Activated naive CD4-positive, alpha-beta T cell treated with anti-CD3 and anti-CD28 coated beads, Interleukin-2, amount 50 U/mL, for 16 hours (primary cell): ENCODE measurements at places on chromosomes 5 and 9.

GRCh38 chr9:4592886-4593285 lies 69.2 kb upstream of the PLPP6 start:
- DNase-seq: no peak

GRCh38 chr5:60852940-60853339 lies 8.9 kb upstream of the ELOVL7 start:
- DNase-seq: no peak

DNA sequence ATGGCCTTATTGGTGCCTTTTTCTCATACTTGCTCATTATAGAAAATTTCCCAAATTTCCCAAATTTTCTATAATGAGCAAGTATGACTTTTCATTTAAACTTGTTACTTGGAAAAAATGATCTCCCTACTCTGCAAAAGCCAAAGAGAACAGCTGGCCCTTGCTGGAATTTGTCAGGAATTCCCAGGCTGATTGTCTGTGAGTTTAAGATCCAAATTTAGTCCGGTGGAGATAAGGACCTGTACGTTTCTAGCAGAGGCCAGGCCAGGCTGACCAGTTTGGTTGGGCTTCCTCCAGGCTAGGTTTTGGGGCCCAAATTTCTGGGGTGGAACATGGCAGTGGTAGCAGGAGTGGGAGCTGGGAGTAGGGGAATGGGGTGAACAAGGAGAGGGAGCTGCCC lies 51.9 kb downstream of the NEURL1B start:
- DNase-seq: no peak

- peak; percentile 40 for DNase-seq
Observed at GRCh38 chr5:68369457-68370125, 154.0 kb downstream of the PIK3R1 start.

DNA sequence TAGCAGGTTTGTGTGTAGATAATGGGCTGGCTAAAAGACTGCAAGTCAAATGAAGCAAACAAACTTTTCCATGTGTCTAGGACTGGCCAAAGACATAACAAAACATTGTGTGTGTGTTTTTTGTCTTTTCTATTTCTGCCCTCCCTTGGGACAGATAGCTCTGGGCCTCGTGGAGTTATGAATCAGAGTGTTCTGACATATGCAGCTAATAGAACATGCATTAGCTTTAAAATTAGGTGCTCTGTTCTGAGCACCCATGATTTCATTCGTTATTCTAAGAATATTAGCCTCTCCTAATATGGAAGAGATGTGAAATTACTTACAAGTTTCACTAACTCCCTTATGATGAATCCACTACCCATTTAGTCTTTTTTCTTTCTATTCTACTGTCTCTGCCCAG lies 367.3 kb upstream of the PAPPA start:
- no peak for DNase-seq

DNA sequence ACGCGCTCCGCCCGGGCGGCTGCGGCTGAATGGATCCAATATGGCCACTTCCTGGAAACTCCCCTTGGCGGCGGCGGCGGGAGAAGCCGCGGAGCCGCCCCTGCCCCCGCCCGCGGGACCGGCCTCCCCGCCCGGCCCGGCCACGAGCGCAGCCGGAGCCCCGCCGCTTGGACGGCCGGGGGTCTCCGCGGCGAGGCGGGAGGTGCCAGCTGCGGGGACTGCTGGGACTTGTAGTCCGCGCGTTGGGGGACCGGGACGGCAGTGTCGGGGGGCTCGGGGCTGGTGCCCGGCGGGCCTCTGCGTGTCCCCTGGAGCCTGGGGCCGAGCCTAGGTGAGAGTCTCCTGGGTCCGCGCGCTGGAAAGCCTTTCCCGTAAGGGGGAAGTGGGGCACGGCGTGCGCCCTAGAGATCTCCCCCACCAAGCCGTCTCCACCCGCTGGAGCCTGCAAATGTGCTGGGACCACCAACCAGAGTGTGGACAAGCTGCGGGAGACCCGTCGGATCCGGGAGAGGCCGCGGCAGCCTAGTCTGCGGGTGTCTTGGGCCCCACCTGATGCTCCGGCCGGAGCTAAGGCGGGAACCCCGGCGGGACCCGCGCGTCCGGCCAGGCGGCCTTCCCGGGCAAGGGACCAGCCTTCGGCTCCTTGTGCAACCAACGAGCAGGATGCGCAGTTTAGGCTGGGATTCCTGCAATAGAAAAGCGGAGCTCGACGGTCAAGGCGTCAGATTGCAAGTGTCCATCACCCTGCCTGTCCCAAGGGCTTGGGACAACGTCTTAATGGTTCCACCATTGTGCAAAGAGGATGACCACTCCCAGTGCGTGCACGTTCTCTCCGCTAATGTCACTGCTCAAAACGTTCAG lies at the start of gene SEPTIN8:
SEPTIN8 (minus strand) TSS at position 31 of the 861 bp plus-strand sequence. CDS start 102 bp downstream, outside the sequence.
- DNase-seq: peak; percentile 34

DNA sequence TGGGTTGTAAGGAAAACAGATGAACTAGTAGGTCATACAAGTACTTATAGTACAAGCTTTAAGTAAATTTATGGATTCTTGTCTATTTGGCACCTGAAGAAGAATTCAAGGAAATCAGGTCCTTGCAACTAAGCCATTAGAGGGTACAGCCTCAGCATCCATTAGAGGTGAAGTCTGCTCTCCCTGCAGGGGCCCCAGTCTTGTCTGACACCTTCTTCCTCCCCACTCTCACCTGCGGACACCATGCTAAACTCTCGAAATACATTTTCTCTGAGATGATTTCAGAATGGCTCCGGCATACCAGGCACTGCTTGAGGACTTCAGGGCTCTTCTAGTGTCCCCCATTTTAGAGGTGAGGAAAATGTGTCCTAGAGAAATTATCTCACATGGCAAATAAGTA lies 137.9 kb downstream of the GNAQ start:
- no peak for DNase-seq

DNA sequence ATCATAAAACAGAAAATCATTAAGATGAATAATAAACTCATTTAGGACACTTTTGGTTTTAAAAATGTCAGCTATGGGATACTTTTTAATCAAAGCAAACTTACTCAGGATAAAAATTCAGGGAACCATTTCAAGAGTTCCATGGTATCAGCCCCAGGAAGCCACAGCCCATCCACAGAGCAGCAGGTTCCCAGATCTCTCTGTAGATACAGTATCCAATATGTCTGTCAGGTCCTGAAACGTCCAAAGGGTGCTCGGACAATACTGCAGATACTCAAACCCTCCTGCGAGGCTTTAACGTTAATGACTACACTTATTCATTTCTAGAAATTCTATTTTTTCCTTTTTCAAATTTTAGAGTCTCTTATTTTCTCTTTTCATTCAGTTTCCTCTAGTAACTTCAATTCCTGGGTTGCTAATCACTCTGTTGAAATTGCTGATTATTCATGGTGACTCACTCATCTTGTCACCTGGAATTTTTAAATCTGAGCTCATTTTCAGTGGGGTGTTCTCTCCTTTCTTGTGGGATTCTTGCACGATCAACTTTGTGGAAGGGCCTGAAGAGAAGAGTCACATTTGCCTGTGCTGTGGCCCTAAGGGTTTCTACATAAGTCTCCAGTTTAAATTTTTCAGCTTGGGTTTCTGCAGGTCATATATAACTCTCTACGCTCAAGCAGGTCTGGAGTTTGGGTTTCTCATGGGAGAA lies 435.8 kb downstream of the CTNND2 start:
- no peak for DNase-seq

DNA sequence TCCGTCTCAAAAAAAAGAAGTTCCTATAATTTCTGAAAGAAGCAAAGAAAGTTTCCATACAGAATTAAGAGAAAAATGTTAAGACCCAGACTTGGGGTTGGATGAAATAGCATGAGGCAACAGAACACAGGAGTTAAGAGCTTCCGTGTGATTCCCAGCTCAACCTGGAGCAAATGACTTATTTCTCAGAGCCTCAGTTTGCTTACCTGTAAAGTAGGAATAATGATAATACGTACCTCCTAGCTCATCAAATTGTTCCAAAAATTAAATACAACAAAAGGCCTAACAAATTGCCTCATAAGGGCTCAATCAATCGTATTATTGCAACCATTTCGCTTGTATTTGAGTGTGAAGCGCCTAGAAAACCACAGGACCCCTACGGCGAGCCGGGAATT lies 600 bp upstream of the GPR107 start:
- DNase-seq: no peak

DNA sequence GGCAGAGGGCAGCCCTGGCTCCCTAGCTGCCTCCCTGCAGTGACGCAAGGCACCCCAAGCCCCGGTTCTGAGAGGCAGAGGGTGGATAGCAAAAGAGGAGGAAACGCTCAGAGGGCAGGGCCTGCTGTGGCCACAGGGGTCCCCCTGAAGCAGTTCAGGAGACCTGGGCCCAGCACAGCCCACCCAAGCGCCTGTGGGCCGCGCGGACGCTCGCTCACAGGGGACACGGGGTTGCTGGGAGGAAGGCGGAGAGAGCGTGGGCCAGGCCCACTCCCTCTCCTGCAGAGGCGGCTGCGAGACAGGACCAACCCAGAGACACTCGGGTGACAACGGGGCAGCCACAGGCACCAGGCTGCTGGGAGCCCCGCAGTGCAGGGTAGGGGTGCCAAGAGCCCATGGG lies 7.9 kb upstream of the TMEM210 start:
- DNase-seq: no peak
